Ascending aorta (tissue), 2 donors: ENCODE measurements at places on chromosomes 7 and 10. TPM values are rescaled to one million over a fixed set of nuclear protein-coding genes. Genes with fewer than 3 reads are reported as not detected.

HOXA6 gene
- total RNA-seq: 15.3 TPM

- no peaks in the 10 kb centered on the region for H3K27me3 ChIP-seq
- no peaks in the 10 kb centered on the region for H3K36me3 ChIP-seq
- DNase-seq: no peak
- H3K27ac ChIP-seq: no peak overlapping the region
- H3K4me1 ChIP-seq: no peaks in the 10 kb centered on the region
These were observed 97.5 kb downstream of the MICALL2 start for GRCh38 chr7:1361756-1362125.

DNA sequence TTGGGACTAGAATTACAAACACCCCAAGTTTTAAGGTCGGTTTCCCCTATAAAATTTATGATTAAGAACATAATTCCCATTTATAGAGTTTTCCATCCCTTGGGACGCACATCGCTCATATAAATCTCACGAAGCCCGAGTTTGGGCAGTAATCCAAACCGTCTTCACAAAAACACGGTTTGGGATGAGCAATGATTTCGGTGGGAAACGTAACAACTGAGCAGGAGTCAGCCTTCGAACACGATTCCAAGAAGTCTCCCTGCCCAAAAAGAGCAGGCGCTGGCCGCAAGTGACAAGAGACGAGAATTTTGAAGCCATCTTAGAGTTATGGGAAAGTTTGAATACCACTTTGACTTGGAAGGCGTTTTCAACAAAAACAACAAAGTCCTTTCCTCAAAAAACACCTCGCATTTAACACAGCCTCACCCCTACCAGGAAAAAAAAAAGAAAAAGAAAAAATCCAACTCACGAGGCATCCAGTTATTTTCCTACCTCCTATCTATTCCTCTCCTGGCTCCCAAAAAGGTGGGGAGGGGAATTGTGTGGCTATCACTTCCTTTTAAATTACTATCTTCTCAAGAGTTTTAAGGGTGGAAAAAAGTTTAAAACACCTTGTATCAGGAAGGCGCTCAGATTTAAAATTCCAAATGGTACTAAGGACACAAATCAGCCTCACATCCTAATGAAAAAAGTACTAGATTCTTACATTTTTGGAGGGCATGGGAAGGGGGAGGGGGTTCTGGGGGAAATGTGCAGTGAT lies 1.6 kb downstream of the SEPHS1 start:
- DNase-seq: peak; percentile 66
- H3K36me3 ChIP-seq: no peaks in the 10 kb centered on the region
- peaks cover 13% of the 10 kb centered on the region for H3K4me1 ChIP-seq
- peak overlapping the region; percentile 90 for H3K4me3 ChIP-seq
- H3K27me3 ChIP-seq: no peaks in the 10 kb centered on the region

MKI67 gene
- 0.64 TPM for total RNA-seq

SMO gene
- 12.9 TPM for total RNA-seq

ASZ1 gene
- total RNA-seq: not detected

ATG9B gene
- total RNA-seq: not detected

- H3K4me3 ChIP-seq: no peak overlapping the region
- peaks cover 19% of the 10 kb centered on the region for H3K4me1 ChIP-seq
- no peaks in the 10 kb centered on the region for H3K36me3 ChIP-seq
- peak; percentile 55 for DNase-seq
These were observed 75.3 kb downstream of the INPP5A start for GRCh38 chr10:132612571-132613504.

GRCh38 chr10:126001576-126001975 lies 105.2 kb downstream of the FANK1 start:
- no peak overlapping the region for H3K27ac ChIP-seq
- H3K27me3 ChIP-seq: no peaks in the 10 kb centered on the region
- H3K4me3 ChIP-seq: no peak overlapping the region
- no peak for DNase-seq
- H3K4me1 ChIP-seq: no peaks in the 10 kb centered on the region

- H3K36me3 ChIP-seq: no peaks in the 10 kb centered on the region
- H3K27me3 ChIP-seq: no peaks in the 10 kb centered on the region
- DNase-seq: no peak
- no peak overlapping the region for H3K27ac ChIP-seq
- H3K4me1 ChIP-seq: no peaks in the 10 kb centered on the region
These were observed 147.1 kb upstream of the ASAH2 start for GRCh38 chr10:50398381-50398780.

GRCh38 chr7:90022213-90022612 lies 132.1 kb upstream of the STEAP1 start:
- no peaks in the 10 kb centered on the region for H3K27me3 ChIP-seq
- H3K27ac ChIP-seq: no peak overlapping the region
- no peak for DNase-seq
- no peak overlapping the region for H3K4me3 ChIP-seq
